ENCODE measurements at places on chromosomes 4 and X.

DNA sequence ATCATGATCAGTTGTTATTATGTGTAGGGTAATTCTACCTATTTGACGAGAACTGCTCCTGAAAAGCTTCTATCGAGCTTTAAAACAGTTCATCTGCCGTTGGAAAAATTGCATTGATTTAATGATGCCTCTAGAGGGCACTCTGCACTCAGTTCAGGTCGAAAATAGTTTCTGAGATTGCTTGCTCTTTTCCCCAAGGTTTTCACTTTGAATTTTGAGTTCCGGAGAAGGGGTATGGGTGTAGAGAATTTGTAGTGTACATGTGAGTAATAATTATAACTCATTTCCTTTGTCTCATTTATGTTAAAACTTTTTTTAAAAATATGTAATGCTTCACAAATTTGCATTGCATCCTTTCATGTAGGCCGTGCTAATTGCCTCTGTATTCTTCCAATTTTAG lies 28.4 kb upstream of the TNIP3 start:
- no peak for DNase-seq

DNA sequence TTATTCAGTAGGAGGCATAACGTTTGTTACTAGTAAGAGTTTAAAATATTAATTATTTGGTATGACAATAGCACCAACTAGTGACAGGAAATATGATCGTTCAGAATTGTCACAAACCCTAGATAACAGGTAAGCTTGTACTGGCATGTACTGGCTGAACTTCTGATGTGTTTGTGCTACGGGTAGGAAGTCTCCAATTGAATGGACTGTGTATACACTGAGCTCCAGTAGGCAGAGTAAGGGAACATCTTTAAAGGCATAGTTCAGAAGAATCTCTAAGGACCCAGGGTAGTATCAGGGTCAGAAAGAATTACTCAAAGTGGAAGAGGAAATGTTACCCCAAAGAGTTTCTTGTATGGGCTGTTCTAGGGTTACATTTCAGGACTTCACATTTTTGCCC lies 230.4 kb downstream of the EDA2R start:
- no peak for DNase-seq

GRCh38 chr4:90486346-90486745 lies 359.2 kb downstream of the CCSER1 start:
- no peak for DNase-seq

GRCh38 chr4:126850286-126850685 lies 782.5 kb upstream of the INTU start:
- no peak for DNase-seq

DNA sequence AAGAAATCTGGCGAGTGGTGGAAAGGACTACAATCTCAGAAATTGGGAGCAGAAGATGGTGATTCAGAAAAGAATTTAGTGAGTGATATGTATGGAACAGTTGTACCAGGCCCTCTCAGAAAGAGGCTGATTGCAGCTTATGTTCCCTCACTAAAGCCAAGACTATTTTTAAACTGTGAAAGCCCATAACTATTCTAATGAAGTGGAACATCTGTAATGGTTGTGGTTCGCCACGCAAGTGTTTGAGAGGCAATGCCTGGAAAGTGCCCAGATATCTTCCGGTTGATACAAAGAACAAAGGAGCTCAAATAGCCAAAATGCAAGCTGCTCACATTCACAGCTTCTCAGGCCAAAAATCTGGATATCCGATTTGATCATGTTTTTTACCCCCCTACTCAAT lies 1250.7 kb downstream of the RAPGEF2 start:
- no peak for DNase-seq

DNA sequence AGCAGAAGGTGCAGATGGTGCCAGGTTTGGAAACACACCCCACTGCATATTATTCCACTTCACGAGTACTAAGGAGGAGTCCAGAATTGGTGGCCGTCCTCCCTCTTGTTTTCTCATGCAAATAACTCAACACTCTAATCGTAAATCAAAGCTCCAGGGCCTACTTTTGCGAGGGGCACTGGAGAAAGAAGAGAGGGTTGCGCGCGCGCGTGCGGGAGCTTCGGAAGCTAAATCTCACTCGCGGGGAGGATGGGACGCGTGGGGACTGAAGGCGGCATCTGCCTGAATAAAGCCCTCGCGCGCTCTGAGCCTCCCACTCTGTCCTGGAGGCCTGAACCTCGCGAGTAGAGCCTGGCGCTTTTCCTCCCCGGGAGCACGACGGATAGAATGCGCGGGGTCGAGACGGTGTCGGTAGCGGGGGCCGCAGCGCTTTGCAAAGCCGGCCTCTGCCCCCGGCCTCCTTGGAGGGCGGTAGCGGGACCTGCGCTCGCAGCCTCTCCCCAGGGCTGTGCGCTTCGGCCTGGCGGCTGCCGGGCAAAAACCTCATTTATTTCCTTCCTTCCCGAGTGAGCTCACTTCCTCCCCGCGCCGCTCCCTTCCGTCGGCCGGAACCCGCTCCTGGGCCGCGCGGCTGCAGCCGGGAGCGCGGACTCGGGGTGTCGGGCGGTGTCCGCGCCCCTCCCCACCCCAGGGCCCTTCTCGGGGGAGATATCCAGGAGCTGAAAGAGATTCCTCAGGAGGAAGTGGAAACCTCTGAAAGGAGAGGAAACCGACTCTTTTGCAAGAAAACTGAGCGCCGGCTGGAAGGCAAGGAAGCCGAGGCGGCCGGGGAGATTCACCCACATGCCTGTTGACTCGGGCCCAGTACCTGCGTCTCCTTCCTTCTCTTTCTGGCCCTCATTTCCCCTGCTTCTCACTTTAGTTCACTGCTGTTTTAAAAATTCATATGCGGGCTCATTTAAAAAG lies 20.7 kb downstream of the HAND2 start:
- DNase-seq: no peak

DNA sequence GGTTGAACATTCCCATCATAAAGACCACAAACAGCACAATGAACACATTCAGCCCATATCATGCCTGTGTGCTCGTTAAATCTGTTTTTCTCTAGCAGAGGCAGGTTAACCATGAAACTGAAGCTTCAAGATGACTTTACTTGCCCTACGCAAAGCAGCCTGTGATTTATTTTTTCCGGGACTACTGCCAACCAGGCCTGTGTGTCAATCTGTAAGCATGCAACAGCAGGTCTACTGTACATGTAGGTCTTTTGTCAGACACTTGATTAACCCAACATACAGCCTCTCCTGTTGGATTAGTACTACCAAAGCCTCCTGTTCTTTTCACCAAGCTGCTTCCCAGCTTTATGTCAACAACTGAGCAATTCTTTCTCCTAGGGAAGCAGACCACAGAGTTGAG lies 85.5 kb upstream of the ACSL1 start:
- DNase-seq: no peak

GRCh38 chrX:87526281-87526680 lies 8.7 kb downstream of the KLHL4 start:
- no peak for DNase-seq

DNA sequence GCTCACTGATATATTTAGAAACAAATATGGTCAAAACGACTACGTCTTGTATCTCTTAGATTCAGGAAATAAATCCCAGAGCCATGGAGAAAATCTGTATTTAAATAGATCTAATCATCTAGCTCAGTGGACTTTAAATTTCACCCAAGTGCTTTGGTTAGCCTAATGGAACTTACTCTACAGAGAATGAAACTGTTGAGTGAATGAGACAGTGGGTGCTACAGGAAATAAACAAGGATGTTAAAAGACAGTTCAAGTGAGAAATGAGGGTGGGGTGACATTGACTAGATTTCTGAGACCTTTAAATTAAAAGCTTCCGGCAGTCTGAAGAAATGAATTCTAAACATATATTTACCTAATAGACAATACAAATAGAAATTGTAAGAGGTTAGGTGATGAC lies 2197.0 kb downstream of the ARAP2 start:
- no peak for DNase-seq

- no peak for DNase-seq
Measured at GRCh38 chrX:130109429-130110378, 593 bp downstream of the ELF4 start.

DNA sequence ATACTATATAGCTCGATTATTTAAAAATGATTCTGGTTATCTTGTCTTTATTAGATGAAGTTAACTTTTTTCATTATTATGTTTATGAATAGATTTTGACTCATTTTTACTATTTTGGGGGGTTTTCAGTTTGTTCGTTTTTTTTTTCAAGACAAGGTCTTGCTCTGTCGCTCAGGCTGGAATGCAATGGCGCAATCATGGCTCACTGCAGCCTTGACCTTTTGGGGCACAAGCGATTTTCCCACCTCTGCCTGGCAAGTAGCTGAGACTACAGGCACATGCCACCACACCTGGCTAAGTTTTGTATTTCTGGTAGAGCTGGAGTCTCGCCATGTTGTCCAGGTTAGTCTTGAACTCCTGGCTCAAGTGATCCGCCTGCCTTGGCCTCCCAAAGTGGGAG lies 24.9 kb upstream of the FOXR2 start:
- no peak for DNase-seq

GRCh38 chr4:67198727-67199126 lies 346.6 kb downstream of the CENPC start:
- DNase-seq: no peak
